HEK293T (cell line): ENCODE measurements at places on chromosomes 6 and 20.

GRCh38 chr6:2047855-2048254 is 197.6 kb downstream of the GMDS start:
- no peak for DNase-seq

DNA sequence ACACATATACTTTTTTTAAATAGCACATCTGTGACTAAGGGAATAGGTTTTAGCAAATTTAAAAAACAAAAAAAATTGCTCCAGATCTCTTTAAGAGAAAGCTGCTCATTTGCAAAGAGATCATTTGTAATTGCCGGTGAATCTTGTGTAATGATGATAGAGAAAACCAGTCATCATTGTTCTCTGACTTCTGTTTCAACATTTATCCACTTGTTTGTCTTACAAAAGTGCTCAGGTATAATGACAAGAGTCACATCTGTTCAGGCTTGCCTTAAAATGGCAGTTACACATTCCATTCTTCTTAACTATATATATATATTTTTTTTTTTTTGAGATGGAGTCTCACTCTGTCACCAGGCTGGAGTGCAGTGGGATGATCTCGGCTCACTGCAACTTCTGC is 165.2 kb downstream of the AIG1 start:
- no peak for DNase-seq

GRCh38 chr20:20304942-20305341 is 63.0 kb upstream of the INSM1 start:
- DNase-seq = no peak

GRCh38 chr20:9409981-9410380 is 104.4 kb upstream of the LAMP5 start:
- no peak for DNase-seq

DNA sequence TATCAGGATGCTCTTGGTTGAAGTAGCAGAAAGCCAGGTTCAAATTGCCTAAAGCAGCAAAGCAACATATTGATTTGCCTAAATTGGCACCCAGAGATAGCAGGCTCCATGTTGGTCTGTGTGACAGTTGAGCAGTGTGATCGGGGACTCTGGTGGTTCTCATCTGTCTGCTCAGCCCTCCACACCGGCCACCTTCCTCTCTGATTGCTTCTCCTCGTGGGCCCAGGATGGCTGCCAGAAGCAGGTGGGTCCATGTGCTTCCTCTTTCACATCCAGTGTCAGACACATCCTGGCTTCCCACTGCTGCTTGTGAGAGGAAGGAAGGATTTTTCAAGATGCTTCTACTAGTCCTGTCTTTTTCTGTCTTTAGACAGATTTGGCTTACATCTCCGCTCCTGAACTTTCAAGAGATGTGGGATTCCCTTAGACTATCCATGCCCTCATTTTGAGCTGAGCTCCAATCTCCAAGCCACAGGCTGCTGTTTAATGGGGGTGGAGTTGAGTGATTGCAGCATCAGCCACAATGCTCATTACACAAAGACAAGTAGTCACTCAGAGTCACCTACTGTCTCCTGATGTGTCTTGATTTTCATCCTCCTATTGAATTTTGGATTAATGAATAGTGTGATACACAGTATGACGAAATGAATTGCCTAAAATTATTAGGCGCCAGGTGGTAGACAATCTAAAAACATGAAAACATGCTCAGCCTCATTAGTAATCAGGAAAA is 122.2 kb downstream of the ZDHHC14 start:
- no peak for DNase-seq

GRCh38 chr20:63973636-63974401 is 4.1 kb upstream of the ZNF512B start:
- peak; percentile 88 for DNase-seq

DNA sequence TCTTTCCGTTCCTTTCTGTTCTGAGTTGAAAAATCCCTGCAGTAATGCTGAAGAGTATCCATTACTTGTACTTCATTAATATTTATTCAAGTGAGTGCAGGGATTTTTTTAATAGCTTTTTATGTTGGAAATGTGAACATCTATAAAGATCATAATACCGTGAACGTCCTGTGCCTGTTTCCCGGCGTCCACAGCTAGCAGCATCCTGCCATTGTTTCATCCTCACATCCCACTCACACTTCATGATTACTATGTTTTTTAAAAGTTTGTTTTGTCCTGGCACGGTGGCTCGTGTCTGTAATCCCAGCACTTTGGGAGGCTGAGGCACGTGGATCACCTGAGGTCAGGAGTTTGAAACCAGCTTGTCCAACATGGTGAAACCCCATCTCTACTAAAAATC is 54.3 kb downstream of the SASH1 start:
- DNase-seq = no peak

- DNase-seq = no peak
These were observed 99.0 kb downstream of the CAP2 start for GRCh38 chr6:17492350-17492749.

GRCh38 chr6:26216886-26217713 is 129.9 kb downstream of the HFE start:
- DNase-seq = no peak

- DNase-seq = no peak
These were observed 28.3 kb upstream of the FAM83C start for GRCh38 chr20:35320396-35321126.

DNA sequence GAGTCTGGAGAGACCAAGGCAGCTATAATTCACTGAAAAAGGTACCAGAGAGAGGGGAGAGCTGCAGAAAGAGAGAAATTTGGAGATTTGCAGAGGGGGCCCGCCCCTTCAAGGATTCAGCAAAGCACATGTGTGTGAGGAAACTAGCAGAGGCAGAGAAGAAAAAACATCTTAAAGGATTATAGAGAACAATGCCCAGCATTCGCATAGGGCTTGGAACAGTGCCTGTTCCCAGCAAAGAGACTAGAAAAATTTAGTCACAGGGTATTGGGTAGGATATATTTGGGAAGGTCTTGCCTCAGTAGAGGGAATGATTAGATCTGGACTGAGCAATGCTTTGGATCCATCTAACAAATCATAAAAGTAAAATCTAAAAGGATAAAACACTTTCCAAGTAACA is 44.0 kb downstream of the SRPK1 start:
- no peak for DNase-seq

DNA sequence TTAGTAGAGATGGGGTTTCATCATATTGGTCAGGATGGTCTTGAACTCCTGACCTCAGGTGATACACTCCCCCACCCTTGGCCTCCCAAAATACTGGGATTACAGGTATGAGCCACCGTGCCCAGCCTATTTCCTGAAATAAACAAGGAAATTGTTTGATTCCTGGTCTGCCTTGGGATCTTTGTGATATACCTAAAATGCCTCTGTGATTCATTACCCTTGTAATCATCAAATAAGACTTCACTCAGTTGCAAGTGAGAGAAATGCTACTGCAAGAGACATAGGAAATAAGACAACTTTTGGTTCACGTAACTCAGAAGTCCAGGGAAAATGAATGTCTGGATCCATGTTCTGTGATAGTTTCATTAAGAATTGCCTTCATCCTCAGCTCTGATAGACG is 173.2 kb upstream of the MARCKS start:
- DNase-seq = no peak

- DNase-seq = no peak
These were observed 171.4 kb downstream of the ZFAND3 start for GRCh38 chr6:37990762-37991525.

GRCh38 chr20:14098261-14098660 is 102.9 kb downstream of the MACROD2 start:
- DNase-seq = no peak

GRCh38 chr6:66930559-66931290 is 1223.7 kb upstream of the EYS start:
- no peak for DNase-seq

DNA sequence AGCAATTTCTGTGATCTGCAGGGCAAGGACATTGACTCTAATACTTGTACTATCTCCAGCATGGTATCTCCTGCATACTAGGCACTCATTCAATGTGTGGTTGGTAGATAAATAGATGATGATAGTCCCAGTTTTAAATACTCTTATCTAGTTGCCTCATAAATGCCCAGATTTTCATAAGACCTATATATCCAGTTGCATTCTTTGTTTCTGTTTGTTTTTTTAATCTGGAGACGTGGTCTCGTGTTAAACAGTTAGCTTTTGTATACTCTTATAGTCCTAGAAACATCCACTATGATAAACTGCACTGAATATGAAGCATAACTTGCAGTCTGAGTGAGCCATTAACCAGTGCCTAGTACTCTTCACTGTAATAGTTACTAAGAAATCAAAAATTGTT is 35.5 kb upstream of the SUMO4 start:
- DNase-seq = no peak

DNA sequence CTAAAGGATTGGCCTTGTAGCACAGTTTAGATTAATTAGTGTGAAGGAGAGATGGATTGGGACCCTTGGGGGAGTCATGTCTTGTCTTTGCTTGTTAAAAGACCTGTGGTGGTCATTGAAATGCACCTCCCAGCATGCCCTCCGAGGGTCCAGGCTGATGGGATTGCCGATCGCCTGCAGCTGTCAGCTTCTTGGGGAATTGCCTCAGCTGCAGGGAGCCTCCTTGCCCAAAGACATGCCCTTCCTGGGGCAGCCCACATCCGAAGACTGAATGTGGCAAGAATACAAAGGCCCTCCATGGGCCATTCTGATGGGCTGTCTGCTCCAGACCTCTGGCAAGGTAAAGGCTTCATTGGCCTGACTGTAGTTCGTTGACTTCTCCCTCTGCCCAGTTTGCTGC is 150.7 kb downstream of the FARS2 start:
- no peak for DNase-seq

DNA sequence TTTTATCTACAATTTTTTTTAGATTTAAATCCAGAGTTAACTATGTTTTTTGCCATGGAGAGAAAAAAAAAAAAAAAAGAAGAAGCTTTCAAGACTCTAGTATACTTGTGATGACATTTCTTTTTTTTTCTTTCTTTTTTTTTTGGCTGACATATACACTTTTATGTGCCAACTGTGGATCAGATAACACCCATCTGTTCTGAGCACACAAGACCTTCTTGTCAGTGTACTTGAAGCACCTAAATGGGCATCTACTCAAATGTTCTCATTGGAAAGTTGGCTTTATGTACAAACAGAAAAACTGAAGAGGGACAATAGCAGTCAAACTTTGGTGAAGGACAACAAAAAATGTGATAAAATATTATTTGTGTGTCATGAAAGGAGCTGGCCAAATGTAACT is 904.5 kb downstream of the GRIK2 start:
- no peak for DNase-seq

DNA sequence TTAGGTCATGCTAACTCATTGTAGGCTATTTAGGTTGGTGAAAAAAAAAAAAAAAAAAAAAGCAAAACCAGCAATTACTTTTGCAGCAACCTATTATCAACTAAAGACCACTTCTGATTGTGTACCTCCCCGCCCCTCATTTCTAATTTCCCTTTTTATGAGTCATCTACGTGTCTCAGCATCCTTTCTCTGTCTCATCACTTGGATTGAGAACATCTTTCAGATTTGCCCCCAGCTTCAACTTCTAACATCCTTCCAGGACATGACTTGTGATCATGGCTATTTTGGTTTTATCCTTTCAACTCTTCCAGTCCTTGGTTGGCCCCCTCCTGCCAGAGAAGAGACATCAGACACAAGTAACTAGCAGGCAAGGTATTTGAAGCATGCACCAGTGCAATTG is 156.7 kb upstream of the CCN2 start:
- no peak for DNase-seq

DNA sequence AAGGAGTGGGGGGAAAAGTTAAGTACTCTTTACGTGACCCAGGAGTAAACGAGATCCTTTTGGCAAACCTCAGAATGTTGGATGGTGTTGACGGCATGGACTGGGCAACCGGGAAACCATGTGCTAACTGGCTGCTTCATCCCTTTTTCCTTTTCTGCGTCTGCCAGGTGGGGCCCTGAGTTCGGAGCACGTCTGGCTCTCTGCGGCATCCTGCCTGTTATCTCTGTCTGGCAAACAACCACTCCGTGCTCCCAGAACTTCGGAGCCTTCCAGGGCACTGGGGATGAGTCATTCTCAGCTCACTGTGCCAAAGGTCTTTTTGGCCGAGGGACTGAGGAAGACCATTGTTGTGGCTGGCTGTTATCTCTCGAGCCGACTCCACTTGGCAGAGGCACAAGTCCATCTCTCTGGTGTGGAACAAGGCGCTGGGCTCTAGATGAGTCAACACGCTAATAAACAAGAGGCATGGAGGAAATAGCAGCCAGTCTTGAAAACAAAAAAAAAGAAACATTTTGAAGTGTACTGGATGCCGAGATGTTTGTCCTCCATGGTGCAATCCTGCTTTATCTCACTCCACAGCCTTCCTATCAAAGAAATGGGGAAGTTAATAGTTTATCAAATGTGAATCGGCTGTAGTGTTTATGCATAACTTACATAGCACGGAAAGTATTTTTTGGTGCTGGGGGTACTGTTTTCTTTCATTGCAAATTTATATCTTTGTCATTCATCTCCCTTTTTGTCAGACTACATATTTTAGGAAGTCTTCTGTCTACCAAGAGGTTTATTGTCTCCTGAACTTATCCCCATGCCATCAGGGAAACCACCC is 64.6 kb upstream of the TXNDC5 start:
- peak; percentile 27 for DNase-seq

GRCh38 chr20:13611611-13612125 is 27.1 kb downstream of the TASP1 start:
- DNase-seq = no peak

DNA sequence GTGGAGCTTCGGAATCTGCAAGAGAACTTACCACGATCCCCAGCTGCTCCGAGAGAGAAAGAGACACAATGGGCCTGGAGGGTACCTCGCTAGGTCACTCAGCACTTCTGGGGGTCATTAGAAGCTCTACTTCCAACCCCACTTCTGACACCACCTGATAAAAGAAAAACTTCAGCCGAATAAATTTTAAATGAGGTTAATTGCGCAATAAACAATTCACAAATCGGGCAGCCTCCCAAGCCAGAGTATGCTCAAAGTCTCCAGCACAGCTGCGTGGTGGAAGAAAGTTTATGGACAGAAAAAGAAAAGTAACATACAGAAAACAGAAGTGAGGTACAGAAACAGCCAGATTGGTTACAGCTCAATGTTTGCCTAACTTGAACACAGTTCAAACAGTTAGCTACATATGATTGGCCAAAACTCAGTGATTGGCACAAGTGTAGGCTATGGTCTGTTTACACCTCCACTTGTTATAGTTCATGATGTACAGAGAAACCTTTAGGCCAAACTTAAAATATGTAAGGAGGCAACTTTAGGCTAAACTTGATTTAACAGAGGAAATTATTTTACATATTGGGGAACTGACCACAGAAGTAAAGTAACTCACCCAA is 52.6 kb downstream of the COL11A2 start:
- DNase-seq = no peak

DNA sequence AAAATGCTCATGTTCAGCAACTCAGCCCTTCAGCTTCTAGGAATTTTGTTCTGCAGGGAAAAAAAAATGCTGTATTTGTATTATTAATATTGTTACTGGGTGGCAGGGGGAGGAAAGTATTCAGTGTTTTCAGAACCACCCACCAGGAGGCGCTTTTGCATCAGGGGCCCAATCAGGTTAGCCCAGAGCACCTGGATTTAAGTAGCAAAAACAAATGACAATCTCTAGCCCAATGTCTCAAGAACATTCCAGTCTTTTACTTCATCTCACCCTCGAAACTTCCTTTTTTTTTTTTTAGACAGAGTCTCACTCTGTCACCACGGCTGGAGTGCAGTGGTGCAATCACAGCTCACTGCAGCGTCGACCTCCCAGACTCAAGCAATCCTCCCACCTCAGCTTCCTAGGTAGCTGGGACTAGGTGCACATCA is 635 bp upstream of the C20orf203 start:
- peak; percentile 68 for DNase-seq

GRCh38 chr20:62728028-62728780 is 19.6 kb downstream of the NTSR1 start:
- no peak for DNase-seq
